ENCODE measurements at places on chromosomes 6 and 20.

GRCh38 chr6:142705054-142705453, 239.9 kb downstream of the HIVEP2 start:
- DNase-seq: no peak

DNA sequence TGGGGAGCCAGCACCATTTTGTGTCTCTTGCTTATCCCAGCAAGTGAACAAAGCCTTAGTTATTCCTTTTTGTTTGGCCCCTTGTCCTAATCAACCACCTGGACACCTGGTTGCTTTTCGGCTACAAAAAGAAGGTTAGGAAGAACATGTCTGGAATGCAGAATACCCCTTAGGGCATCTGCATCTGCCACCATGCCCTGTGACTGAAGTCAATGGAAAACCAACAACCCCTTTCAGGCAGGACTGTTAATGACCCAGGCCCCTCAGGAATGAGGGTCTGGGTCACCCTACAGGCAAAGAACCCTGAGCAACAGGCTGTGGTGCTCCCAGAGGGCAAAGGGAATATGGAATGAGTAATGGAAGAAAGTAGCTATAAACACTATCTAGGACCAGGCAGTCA, 78.5 kb downstream of the PDE10A start:
- no peak for DNase-seq

DNA sequence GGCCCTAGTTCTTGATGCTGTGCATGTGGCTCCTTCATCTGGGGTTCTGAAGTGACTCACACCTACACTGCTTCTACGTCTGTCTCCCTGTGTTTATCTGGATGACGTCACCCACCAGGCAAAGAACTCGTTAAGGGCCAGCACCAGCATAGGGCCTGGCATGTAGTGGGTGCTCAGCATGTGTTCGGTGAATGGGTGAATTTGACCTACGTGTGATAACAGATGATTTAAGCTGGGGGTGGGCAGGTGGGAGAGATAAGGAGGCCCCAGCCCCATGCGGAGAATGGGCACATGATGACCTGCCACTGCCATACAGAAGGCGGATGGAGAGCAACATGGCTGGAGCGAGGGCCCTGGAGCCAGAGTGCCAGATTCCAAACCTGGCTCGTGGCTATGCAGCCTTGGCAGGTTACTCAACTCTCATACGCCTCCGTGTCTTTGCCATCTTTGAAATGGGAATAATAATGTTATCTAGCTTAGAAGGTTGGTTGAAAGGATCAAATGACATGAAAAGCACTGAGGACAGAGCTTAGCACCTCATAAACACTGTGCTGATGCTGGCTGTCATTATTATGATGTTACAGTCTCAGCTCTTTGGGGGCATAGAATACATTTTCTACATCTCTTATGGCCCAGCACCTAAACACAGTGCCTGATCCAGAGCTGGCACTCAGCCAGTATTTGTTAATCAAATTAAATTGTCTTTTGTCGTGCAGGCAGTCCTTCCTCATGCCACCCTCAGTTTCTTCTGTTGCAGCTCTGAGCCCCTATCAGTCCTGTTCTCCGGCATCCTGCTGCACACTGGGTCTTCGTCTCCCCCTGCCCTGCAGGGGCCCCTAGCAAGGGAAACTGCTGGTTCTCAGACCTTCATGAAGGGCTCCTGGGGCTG, 39.6 kb downstream of the VEGFA start:
- no peak for DNase-seq

- no peak for DNase-seq
Observed at GRCh38 chr6:108650781-108651180, 90.1 kb downstream of the FOXO3 start.

DNA sequence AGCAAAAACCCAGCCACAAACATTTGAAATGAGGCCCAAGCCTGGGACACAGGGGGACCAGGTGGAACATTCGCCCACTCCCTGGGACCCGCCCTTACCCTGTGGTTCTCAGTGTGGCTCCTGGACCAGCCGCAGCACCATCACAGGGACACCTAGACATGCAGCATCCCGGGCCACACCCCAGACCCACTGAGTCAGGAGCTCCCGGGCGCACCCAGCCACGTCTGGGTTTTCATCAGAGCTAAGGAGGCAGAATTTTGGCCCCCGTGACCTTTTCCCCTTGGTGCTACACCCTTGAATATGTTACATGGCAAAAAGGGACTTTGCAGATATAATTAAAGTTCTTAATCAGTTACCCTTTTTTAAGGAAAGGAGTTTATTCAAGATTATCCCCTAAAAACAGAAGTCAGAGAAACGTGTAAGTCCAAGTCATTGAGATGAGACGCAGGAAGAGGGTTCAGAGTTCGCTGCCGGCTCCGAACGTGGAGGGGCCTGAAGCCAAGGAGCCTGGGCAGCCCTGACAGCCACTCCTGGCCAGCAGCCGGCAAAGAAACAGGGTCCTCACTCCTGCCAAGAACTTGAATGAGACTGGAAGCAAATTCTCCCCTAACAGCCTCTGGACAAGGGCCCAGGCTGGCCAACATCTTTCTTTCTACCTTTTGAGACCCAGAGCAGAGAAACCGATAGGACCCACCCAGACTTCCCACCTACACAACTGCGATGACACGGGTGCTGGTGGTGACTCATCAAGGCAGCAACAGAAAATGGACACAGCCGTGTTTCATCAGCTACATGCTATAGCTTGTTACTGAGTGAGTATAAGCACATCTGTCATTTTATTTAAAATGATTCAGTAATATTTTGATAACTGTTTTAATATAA, 25.3 kb downstream of the BFSP1 start:
- DNase-seq: no peak

GRCh38 chr20:62558779-62559178, 83.0 kb upstream of the GATA5 start:
- DNase-seq: no peak

Data from GM18507 (cell line).